T-helper 1 cell (primary cell): ENCODE measurements at places on chromosomes 6 and 20.
A peak's percentile ranks its signal among the peaks of the same experiment; 100 is the strongest.

DNA sequence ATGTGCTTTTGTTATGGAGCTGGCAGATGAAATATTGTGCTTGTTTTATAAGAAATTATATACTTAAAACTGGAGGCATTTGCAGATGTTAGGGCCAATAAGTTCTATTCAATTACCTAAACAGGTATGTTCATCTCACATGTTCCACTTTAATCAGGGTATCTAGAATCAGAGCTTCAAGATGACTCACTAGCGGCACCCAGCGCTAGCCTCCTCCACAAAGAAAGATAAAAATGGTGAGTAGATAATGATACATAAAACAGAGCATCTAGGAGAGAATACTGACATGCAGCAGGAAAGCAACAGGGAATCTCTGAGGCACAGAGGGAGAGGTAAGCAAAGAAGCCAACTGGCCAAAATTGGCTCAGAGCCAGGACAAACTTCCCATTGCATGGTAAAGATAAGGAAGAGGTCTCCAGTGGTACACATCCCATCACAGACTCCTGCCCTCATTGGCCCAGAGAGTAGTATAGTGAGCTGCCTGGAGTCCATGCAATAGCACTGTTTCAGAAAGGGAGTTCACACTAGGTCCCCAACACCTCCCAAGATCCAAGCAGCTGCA is 200.7 kb upstream of the SPTLC3 start:
- no peak for DNase-seq

DNA sequence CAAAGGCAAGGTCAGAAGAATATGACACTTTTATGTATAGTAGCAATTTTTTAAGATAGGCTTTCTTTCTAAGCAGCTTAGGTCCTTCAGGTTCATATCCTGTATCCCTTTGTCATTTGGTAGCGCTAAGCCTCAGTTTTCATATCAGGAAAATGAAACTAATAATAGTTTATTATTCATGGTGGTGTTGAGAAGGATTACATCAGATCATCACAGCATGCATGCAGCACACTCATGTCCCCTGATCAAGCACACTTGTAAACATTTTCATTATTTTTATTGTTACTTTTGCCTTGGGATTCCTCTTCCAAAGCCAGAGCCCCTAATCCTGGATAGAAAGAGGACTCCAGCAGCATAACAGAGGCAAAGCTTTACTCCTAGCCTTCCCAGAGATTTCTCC is 70.2 kb upstream of the ADGRF1 start:
- DNase-seq = no peak

- DNase-seq = no peak
These were observed 525.2 kb downstream of the PKHD1 start for GRCh38 chr6:51562198-51562597.

GRCh38 chr20:33567949-33568348 is 78.1 kb downstream of the CBFA2T2 start:
- DNase-seq = no peak

DNA sequence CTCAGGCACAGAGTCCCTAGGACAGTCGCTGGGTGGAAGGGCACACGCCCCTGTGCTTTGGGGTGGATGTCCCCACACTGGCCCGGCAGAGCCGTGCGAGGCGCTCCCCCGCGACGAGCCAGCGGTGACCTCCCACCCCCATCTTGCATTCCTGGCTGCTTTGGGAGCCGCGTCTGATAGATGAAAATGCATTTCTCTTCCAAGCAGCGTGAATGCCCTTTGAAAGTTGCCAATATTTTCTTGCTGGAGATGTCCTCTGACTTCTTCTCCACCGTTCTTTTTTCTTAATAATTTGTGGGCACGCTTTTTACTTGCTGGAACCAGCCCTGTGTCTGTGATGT is 29.9 kb downstream of the COL20A1 start:
- no peak for DNase-seq

GRCh38 chr6:139068846-139069245 is 40.3 kb downstream of the ABRACL start:
- no peak for DNase-seq

- DNase-seq = no peak
These were observed 7.4 kb upstream of the IFT52 start for GRCh38 chr20:43583133-43583864.

- no peak for DNase-seq
These were observed 525.8 kb upstream of the POU3F2 start for GRCh38 chr6:98308564-98308963.

GRCh38 chr20:58817748-58818147 is 33.0 kb downstream of the GNAS-AS1 start:
- DNase-seq = no peak

GRCh38 chr6:112622036-112622435 is 274.9 kb downstream of the RFPL4B start:
- no peak for DNase-seq

- DNase-seq = no peak
These were observed 31.8 kb downstream of the HFE start for GRCh38 chr6:26118999-26119398.

- DNase-seq = no peak
These were observed 35.3 kb downstream of the TGM3 start for GRCh38 chr20:2331106-2331505.

- DNase-seq = no peak
These were observed 26.1 kb downstream of the FARS2 start for GRCh38 chr6:5287205-5287965.

GRCh38 chr6:33073431-33073871 is at the start of gene HLA-DPA1:
Gene HLA-DPA1, minus strand, starts transcription at chr6:33073649.
- DNase-seq = no peak

- peak; percentile 78 for DNase-seq
These were observed 782 bp downstream of the MAP3K5 start for GRCh38 chr6:136791296-136792094.

DNA sequence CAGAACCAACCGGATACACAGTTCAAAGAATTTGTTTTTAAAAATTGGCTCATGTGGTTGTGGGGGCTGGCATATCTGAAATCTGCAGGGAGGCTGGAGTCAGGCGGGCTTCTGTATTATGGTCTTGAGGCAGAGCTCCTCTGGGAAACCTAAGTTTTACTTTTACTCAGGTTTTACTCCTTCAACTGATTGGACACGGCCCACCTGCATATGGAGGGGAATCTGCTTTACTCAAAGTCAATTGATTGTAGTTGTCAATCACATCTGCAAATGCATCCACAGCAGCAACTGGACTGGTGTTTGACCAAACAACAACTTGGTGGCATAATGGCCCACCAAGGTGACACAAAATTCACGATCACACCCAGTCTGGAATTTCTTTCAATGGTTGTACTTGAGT is 103.4 kb downstream of the ERMARD start:
- DNase-seq = no peak

GRCh38 chr6:101663100-101663499 is 269.6 kb downstream of the GRIK2 start:
- DNase-seq = no peak
